ENCODE measurements at places on chromosomes 2 and 18. TPM values are rescaled to one million over a fixed set of nuclear protein-coding genes. Genes with fewer than 3 reads are reported as not detected.

Gene EVA1A
- 0.71 TPM for total RNA-seq

Gene TRIB2
- total RNA-seq, result 43.8 TPM

Gene RTP5
- not detected for total RNA-seq

Gene PAX8
- 5.3 TPM for total RNA-seq

Gene GPR75
- 2.5 TPM for total RNA-seq

Gene MC2R
- not detected for total RNA-seq

Gene IL1RL1
- 32.4 TPM for total RNA-seq

Gene LDLRAD4
- total RNA-seq, result 39.6 TPM

Gene FEV
- not detected for total RNA-seq

Gene ADGRF3
- 0.19 TPM for total RNA-seq

Gene DOK6
- 1.6 TPM for total RNA-seq

GRCh38 chr2:171318463-171318934 lies 115.3 kb downstream of the METTL8 start:
- no peak for DNase-seq

GRCh38 chr2:289362-290089 lies 1.6 kb upstream of the ALKAL2 start:
- no peak for DNase-seq

GRCh38 chr18:49699303-49699702 lies 114.0 kb downstream of the ACAA2 start:
- DNase-seq, result no peak

- DNase-seq, result no peak
Measured at GRCh38 chr2:164812378-164812777, 29.2 kb downstream of the COBLL1 start.

DNA sequence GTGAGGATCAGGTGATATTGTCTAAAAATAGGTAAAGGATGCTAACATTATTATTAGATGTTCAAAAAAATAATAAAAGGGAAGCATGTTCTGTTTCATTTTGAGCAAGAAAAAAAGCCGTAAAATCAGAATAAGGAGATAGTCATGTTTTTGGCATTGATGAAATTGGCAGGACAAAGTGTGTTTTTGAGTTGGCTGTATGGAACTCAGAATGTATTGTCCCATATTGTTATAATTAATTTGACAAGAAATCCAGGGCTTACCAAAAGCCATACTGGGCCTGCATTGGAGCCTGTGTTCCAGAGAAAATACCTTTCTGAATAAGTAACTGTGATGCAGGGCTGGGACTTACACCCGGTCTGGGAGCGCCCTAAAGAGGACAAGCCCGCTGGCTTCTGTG lies 232.0 kb downstream of the AGAP1 start:
- DNase-seq, result no peak

DNA sequence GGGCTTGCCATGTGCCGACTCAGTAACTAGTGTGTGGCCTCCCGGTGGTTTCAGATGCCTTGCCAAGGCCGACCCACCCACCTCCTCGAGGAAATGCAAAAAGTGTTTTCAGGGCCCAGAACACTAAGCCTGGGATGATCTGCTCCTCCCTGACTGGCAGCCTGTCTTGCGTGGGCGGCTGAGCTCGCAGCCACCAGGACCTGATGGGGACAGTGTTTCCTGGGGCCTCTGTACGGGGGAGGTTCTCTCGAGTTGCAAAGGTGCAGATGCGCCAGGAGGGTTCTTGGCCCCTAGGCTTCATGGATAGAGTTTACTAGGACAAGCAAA lies 85.2 kb downstream of the GLI2 start:
- DNase-seq, result no peak

DNA sequence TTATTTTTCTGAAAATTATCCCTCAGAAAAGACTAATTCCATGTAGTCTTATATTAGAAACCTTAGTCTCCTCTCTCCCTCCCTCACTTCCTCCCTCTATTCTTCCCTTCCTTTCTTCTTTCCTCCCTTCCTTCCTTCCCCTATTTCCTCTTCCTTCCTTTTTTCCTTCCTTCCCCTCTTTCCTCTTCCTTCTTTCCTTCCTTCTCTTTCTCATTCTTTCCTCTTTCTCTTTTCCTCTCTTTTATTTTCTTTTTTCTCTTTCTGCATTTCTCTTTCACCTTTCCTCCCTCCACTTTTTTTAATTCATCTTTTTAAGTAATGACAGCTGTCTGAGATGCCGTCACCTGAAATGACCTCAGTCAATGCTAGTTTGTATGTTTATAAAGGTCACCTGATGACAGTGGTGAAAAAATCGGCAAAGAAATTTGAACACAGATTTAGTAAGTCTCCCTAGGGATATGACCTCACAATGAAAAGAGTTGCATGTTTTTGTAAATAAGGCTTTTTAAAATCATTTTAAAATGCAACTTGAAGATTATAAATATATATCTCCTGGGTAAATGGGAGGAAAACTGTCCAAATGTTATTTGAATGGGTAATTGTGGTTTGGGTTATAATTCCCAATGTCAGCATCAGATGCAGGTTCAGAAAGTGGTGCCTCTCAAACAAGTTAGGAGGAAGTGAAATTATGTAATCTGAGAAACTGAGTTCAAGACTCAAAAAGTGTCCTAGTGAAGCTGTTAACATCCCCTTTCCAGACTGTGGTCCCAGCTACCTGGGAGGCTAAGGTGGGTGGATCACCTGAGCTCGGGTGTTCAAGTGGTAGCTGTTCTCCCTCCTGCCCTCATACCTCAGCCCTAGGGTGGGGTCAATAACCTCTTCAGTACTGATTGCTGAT lies 90.3 kb upstream of the ST3GAL5 start:
- no peak for DNase-seq

DNA sequence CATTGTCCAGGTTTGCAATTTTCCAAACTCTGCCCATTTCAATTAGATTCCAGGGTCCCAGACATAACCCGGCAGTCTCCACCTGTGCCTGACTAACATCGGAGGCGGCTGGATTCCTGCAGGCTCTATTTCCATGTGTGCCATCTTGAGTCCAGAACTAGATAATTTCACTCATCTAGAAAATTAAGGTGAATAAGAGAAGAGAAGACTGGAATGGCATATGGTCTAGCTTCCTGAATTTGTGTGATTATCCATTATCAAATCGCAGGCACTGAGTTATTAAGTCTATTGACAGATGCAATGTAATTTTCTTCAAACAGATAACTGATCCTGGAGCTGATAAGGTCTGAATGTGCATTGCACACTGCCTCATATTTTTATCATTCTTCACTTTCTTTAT lies 305.2 kb downstream of the ETAA1 start:
- DNase-seq, result no peak

GRCh38 chr2:29776406-29776805 lies 145.0 kb downstream of the ALK start:
- no peak for DNase-seq

DNA sequence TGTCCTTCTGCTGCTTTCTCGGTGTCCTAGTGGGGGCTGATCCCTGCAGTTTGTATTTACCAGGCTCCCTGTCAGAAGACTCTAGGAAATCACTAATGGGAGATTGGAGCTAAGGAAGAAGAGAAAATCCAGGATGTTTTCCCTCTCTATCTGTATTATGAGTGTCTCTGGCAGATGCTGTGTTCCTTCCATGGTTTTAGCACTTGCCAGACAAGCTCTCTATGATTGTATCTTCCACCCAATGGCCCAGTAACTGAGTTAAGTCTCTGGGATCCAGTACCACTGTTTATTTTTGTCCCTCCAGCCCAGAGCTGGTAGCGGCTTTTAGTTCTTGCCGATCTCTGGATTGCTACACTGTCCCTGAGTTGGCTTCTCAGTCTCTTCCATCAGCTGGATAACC lies 494.8 kb upstream of the SLC39A10 start:
- no peak for DNase-seq

DNA sequence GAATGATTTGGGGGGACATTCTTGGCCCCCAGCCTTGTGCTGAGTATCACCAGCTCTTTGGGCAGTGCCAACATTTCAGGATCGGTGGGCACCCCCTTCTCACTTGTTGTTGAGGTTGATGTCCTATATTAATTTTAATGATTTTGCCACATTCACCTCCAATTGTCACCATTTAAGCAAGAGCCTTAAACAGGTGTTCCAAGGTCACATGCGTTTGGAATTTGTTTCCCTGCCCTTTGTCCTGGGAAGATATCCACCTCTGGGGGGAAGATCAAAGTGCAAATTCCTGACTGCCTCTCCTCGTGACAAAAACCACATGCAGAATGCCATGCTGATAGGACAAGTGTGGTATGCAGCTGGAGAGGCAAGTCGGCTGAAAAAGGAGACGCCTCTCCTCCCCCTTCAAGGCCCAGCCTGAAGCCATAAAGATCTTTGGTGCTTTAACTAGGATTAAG lies 72.5 kb upstream of the ID2 start:
- DNase-seq, result no peak

- DNase-seq, result no peak
Measured at GRCh38 chr18:52394602-52395001, 54.6 kb downstream of the DCC start.

- peak; percentile 55 for DNase-seq
Measured at GRCh38 chr18:74436158-74436769, 20.8 kb downstream of the DIPK1C start.

- DNase-seq, result no peak
Measured at GRCh38 chr18:48030616-48031480, 100.4 kb upstream of the SMAD2 start.
